Stimulated activated CD4-positive, alpha-beta T cell treated with anti-CD3 and anti-CD28 coated beads, Interleukin-2, amount 100 ng/mL, for 48 hours (primary cell): ENCODE measurements at places on chromosomes 13 and 19.

- DNase-seq: no peak
These were observed 40.6 kb downstream of the UQCRFS1 start for GRCh38 chr19:29172302-29172701.

DNA sequence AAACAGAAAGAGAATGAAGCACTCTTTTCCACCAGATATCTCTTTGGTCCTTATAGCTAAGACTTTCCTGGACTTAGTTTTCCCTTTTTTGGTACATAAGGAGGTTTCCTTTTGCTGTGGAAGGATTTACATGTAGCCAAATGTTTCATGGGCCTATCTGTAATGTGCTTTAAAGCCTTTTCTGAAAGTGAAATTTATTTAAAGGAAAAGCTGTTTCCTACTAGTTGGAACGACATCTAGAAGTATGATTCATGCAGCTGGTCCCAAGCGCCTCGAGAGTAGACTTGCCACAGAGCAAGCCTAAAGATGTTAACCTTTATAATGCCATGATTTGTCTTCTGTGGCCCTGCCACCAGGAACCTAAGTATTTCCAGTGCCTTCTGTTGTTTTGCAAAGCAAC, 390.3 kb downstream of the DLEU7 start:
- no peak for DNase-seq

DNA sequence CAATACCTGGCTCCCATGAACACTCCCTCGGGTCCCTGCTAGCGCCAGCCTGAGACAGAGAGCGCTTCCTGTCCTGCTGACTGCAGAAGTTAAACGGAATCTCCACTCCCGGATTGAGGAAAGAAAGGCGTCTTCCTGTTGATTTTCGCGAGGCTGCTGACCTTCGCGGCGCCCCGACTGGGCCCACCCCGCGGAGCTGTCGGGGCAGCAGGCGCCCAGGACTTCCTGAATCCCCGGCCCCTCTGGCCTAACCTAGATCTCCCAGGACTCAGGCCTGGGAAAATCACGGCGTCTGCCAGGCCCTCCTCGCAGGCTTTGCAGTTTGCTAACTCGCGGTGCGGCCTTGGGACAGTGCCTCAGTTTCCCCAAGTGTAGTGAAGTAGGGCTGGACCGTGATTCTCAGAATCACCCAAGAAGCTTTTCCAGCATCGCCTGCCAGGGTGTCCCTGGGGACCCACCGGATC, 108.8 kb downstream of the KCTD15 start:
- no peak for DNase-seq

DNA sequence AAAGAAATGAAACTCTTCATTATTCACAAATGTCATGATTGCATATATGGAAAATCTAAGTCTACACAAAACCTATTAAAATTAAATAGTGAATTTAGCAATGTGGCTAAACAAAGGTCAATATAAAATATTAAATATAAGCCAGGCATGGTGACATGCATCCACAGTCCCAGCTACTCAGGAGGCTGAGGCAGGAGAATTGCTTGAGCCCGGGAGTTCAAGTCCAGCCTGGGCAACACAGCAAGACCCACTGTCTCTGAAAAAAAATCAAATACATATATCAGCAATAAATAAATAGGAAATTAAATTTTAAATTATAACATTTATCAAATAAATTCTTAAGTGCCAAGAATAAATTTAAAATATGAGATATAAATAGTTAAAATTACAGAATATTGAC, 11.9 kb downstream of the PSMC4 start:
- DNase-seq: no peak

DNA sequence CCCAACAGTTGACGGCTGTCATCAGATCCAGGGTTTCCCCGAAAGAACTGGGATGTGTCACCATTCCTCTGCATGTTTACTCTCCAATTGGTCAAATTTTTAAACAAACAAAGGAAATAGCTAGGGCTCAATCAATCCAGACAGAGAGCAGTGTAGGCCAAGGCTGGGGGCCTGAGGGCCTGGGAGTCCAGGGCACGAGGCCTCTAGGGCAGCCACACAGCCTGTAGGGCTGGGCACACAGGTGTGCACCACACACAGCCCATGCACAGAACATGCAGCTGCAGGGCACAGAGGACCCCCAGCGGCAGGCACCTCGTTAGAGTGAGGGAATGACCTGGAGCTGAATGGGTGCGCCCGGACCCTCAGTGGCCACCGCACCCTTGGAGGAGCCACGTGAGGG, 9.5 kb downstream of the MIER2 start:
- DNase-seq: no peak

- no peak for DNase-seq
These were observed 20.9 kb upstream of the ZNF83 start for GRCh38 chr19:52659013-52659412.
